ENCODE measurements at places on chromosomes 11 and 22.

GRCh38 chr11:32006799-32007388 lies 84.0 kb upstream of the RCN1 start:
- no peak for DNase-seq

GRCh38 chr11:111370902-111371578 lies 8.0 kb downstream of the POU2AF1 start:
- no peak for DNase-seq

DNA sequence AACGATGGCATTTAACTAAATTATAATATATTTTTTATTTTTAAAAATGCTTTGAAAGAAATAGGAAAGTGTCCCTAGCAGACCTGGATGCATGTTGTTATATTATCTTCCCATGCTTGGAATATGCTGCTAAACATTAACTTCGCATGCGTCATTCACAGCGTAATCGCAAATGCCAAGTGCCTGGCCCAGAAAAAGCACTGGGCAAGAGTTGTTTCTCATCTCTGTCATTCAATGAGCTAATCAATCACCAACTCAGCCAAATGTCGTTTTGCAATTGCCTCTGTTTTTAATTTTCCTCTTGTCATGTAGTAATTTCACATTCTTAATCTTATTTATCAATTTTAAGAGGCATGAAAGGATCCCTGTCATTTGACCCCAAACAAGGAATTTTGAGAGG lies 1421.9 kb downstream of the BRD1 start:
- DNase-seq = no peak

- no peak for DNase-seq
Measured at GRCh38 chr11:87137711-87138110, 100.0 kb downstream of the TMEM135 start.

DNA sequence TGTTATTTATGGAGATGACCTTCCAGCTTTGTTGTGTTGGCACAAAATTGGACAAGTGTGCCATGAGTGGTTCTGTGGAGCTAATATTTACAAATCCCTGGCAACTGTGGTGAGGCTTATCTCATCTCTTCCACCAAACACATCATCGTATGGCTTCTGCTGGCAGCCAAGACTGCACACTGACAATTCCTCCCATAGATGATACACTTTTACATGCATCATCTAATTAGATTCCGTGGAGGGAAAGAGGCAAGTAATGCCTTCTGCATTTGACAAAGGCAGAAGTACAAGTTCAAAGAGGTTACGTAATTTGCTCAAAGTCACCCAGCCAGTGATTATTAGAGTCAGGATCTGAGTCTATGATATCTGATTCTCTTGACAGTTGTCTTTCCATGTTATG lies 62.7 kb upstream of the KIRREL3 start:
- DNase-seq = no peak

Data from stimulated activated CD4-positive, alpha-beta T cell treated with anti-CD3 and anti-CD28 coated beads, Interleukin-1b, Interleukin-23, amount 100 ng/mL, for 24 hours (primary cell).